ENCODE measurements at places on chromosomes 4 and X.

GRCh38 chr4:179124957-179125356, 1682.7 kb upstream of the AGA start:
- H3K27ac ChIP-seq: no peak overlapping the region
- no peak overlapping the region for H3K4me3 ChIP-seq
- H3K36me3 ChIP-seq: no peaks in the 10 kb centered on the region
- H3K4me1 ChIP-seq: no peaks in the 10 kb centered on the region
- no peaks in the 10 kb centered on the region for H3K27me3 ChIP-seq

DNA sequence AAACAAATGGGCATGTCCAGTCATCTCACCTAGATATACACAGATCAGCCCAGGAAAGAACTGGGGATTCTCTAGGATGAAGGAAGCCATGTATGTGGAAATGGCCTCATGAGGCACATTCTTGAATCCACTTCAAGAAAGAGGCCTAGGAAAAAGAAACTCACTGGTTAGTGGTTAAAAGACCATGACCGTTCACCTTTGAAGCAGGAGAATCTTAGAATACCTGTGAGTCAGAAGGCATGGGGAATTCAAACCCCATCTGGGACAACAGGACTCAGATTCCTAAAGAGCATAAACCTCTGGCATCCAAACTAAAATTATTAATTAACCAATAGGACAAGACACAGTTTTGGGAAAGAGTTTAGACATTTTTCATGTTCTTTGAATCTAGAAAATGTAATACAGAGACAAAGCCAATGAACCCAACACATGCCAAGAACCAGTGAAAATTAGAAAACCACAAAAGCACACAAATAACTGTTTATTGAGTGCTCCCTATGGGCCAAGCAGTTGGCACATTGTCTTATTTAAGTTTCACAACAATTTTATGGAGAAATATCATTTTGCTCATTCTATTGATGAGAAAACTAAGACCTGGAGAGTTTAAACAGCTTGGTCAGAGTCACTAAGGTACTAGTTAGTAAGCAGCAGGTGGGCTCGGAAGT, 97.5 kb downstream of the NPNT start:
- peaks cover 4% of the 10 kb centered on the region for H3K27me3 ChIP-seq
- no peak overlapping the region for H3K4me3 ChIP-seq
- no peak for DNase-seq
- no peaks in the 10 kb centered on the region for H3K36me3 ChIP-seq
- no peaks in the 10 kb centered on the region for H3K4me1 ChIP-seq

DNA sequence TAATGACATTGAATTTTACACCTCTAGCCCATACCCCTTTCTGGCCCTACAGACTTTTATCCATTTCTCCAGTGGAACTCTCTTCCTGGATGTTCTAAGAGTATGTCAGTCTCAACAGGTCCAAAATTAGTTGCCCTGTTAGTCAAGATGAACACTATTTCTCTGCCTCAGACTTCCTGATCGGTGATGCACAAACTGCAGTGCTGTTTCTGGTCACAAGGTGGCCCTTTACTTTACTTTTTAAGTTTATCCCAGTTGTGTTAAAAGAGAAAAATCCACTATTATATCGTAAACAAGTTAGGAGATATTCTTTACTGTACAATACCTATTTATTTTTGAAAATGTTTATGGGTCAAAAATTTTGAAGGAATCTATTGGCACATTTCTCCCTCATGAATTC, 13.1 kb downstream of the TCEAL7 start:
- no peak overlapping the region for H3K4me3 ChIP-seq
- H3K4me1 ChIP-seq: no peaks in the 10 kb centered on the region
- H3K36me3 ChIP-seq: no peaks in the 10 kb centered on the region

DNA sequence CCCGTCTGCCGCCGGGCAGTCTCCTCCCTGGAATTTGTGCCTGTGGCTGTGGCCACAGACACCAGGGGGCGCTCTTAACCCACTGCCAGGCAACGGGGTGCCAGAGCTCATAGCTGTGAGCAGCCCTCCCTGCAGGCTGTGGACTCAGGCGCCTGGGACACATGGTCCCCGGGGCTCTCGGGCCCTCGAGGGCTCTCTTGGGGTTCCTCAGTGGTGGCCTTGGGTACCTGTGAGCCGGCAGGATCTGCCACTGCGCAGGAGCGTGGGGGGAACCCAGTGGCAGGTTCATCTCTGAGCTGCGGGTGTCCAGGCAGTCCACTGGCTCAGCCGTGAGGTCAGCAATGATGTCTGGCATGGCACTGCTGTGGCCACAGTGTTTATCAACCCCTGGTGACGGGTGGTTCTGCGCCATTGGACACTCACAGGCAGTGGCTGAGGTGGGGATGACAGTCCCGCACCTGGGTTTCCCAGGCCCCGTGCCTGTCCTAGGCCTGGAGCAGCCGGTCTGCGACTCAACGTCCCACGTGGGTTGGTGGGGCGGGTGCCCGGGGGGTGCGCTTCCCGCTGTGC, 37.2 kb downstream of the PCGF3 start:
- H3K27ac ChIP-seq: no peak overlapping the region
- DNase-seq: peak; percentile 99
- H3K27me3 ChIP-seq: no peaks in the 10 kb centered on the region
- peaks cover 30% of the 10 kb centered on the region for H3K36me3 ChIP-seq
- no peak overlapping the region for H3K4me3 ChIP-seq

DNA sequence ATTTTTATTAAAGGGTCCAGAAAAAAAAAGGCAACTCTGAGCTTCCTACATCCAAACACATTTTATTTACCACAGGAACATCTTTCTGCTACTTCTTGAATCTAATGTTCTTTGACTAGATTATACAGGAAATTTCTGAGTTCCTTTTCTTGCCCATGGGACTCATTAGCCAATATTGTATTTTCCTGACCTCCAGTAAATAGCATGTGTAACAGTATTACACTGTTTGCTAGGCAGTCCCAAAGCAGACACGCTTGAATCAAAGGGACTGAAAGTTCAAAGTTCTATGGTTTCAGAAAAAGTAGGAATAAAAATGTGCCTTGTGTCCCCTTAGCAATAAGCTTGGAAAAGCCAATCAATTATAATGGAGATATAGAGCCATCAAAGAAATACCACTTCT, 57.4 kb downstream of the MOSPD2 start:
- peaks cover 7% of the 10 kb centered on the region for H3K4me1 ChIP-seq
- H3K27ac ChIP-seq: no peak overlapping the region
- no peaks in the 10 kb centered on the region for H3K36me3 ChIP-seq
- H3K4me3 ChIP-seq: no peak overlapping the region
- DNase-seq: no peak
